A172 (cell line): ENCODE measurements at places on chromosomes 16 and 17.

GRCh38 chr17:48486557-48486956, 44.3 kb downstream of the HOXB1 start:
- peak; percentile 98 for DNase-seq

DNA sequence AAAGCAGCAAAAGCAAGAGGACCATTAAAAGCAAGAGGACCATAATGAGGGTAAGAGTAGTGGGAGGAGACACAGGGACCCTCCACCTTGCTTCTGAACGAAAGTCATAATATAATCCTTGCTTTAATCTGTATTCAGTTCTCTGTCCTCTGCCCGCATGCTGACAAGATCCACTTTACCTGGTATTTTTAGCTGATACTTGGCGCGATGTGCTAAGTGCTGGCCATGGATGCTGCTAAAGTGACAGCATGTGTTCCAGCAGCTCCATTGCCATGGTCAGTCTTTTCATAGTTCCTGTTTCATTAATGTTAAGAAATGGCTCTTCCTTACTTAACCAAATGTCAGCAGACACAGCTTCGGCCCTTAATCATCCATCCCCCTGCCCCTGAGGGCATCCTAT, 86.8 kb downstream of the CA10 start:
- DNase-seq, result no peak

- DNase-seq, result no peak
Measured at GRCh38 chr17:17027442-17028058, 14.7 kb upstream of the MPRIP start.

GRCh38 chr16:11329071-11329491, 16.2 kb upstream of the RMI2 start:
- peak; percentile 53 for DNase-seq

DNA sequence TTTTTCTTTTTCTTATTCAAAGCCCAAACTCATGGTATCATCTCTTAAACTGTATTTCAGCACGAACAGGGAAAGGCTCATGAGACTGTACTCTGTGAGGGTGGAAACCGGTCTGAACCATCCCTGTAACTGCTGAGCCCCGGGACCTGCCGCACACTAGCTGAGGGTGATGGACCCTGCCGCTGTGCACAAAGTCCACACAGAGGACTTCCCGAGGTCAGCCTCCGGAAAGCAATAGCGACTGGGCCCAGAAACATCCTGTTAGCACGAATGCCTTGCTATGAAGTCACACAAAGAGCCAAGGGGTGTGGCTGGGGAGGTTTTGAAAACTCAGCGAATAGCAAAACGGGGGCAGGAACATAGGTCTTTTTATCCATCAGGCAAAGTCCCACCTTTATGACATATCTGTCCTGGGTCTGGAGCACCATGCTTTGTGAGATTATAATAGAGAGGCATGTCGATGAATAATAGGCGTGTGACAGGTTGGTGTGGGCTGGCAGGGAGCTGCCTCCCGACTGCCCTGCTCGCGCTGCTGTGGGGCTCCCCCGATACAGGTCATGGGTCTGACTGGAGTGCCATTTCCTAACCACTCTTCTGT, 33.4 kb downstream of the CDK5R1 start:
- DNase-seq, result peak; percentile 64

- DNase-seq, result no peak
Measured at GRCh38 chr16:71217506-71217905, 13.0 kb downstream of the HYDIN start.

- DNase-seq, result no peak
Measured at GRCh38 chr17:35877345-35878029, 2.7 kb downstream of the CCL5 start.

GRCh38 chr16:10922328-10923145, 19.7 kb downstream of the DEXI start:
- peak; percentile 39 for DNase-seq

DNA sequence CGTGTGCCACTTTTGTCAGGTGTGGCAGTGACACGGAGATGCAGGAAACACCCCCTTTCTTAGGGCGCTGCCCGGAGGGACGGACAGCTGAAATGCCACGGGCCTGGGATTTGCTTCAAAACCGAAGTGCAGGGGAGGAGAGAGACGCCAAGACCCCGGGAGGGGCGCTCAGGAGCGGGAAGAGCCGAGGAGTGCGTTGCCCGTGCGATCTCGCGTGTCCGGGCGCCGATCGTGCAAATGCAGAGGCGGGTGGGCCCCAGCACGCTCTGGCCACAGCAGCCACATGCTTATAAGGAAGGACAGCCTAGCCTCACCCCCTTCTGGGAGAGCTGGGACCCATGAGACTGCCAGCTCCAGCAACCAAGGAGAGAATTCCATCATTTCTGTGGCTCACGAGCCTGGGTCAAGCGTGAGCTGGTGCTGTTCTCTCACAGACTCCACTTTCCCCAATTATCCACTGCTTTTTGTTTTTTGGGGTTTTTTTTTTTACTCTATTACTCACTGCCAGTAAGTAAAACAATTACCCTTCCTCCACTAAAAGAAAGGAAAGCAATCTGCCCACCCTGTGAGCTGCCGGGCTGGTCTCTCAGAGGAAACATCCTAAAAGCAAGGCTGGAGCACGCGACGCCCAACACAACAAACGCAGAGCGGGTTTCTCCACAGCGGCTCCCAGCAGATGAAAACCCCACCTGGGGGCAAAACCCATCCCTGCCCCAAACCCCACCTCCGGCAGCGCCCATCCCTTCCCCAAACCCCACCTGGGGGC, 27.2 kb upstream of the C16orf95 start:
- DNase-seq, result no peak

- DNase-seq, result no peak
Measured at GRCh38 chr16:20803561-20804214, 2.6 kb downstream of the ERI2 start.

- no peak for DNase-seq
Measured at GRCh38 chr17:1727876-1728630, 3.5 kb downstream of the WDR81 start.

GRCh38 chr17:55625521-55625920, 97.1 kb downstream of the TMEM100 start:
- no peak for DNase-seq

- DNase-seq, result no peak
Measured at GRCh38 chr16:52547834-52548215, 882 bp upstream of the TOX3 start.

GRCh38 chr17:42325026-42325425, 36.7 kb downstream of the STAT5A start:
- peak; percentile 98 for DNase-seq

DNA sequence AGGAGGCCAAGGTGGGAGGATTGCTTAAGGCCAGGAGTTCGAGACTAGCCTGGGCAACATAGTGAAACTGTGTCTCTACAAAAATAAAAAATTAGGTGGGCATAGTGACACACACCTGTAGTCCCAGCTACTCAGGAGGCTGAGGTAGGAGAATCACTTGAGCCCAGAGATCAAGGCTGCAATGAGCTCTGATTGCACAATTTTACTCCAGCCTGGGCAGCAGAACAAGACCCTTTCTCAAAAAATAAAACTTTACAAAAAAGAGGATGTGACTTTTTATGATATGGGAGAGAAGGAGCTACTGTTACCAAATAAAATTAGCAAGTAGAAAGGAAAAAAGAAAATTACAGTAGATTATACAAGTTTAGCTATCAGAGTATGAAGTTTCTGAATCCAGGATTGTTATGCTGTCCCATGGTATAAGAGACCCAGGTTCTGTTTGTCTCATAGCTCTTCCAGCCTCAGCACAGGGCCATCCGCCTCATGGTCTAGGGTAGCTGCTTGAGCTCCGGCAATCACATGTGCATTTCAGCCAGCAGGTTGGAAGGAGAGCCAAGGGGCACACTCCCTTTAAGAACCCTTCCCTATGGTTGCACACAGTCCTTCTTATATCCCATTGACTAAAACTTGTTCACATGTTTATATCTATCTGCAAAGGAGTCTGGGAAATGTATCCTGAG, 13.5 kb downstream of the EEF2K start:
- no peak for DNase-seq

DNA sequence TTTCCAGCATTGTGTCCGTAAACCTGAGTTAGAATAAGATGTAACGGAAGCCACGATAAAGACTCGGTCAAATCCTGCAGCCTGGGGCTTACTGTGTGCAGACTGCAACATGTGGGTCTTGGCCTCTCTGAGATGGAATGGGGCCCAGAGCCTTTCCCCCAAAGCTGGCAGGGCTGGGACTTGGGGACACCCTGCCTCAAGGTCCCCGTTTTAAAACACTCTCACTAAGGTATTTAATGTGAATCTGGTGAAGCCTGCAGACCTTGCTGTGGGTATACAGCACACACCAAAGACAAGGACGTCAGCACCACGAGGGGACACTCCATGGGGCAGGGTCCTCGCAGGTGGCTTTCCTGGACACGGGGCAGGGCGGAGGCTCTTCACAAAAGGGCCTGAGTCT, 2.1 kb downstream of the NDUFAF8 start:
- no peak for DNase-seq

GRCh38 chr17:48159232-48159631, 51.7 kb downstream of the SNX11 start:
- no peak for DNase-seq

GRCh38 chr16:27405546-27406451, 3.8 kb downstream of the IL21R start:
- no peak for DNase-seq

DNA sequence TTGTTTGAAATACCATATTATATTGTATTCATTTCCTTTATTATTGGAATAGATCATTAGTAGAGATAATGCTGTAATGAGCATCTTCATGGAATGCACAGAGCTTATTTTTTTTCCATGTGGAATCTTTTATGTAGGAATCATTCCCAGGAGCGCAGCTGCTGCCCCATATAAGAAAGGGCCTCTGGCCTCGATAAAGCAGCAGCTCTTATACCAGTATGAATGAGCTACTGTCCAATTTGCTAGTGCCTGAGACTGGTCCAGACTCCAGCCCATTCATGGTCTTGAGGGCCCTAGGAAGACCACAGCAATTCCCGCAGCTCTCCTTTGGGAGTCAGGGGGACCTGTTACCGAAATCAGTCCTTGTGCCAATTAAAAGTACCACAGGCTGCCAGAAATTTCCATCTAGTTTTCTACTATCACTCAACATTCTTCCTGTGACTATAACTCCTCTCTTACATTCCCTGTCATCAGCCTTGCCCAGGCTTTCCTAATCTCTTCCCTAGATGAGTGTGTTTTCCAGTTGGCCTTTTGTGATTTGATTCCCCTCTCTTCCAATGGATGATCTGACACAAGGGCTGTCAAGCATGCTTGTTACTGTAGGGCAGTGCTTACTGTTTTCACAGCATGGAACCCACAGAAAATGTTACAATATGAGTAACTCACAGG, 1.9 kb downstream of the ZNF843 start:
- no peak for DNase-seq

- DNase-seq, result peak; percentile 80
Measured at GRCh38 chr16:3112058-3112880, at the start of gene ZNF205. TSS of gene ZNF205 (plus strand) at chr16:3112586. CDS start at chr16:3113431, 845 bp downstream.

- no peak for DNase-seq
Measured at GRCh38 chr17:37532756-37533155, 43.1 kb downstream of the DUSP14 start.

GRCh38 chr17:76014925-76015261, 12.2 kb downstream of the EVPL start:
- DNase-seq, result no peak

GRCh38 chr16:11743308-11744074, 834 bp upstream of the TXNDC11 start:
- peak; percentile 34 for DNase-seq

DNA sequence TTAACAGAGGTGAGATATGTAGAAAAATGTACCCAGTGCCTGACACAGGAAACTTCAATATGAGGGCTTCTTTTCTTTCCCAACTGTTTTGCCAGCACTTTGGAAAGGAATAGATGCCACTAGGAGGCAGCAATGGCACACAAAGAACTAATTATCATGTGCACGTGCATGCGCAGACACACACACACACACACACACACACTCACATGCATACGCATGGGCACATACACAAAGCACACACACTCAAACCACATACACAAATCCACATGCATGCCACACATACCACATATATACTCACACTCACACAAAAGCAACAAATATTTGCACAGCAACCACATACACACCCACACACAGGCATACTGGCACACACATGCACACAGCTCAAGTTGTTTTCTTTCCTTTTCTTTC, 8.8 kb upstream of the CEP112 start:
- DNase-seq, result peak; percentile 74

DNA sequence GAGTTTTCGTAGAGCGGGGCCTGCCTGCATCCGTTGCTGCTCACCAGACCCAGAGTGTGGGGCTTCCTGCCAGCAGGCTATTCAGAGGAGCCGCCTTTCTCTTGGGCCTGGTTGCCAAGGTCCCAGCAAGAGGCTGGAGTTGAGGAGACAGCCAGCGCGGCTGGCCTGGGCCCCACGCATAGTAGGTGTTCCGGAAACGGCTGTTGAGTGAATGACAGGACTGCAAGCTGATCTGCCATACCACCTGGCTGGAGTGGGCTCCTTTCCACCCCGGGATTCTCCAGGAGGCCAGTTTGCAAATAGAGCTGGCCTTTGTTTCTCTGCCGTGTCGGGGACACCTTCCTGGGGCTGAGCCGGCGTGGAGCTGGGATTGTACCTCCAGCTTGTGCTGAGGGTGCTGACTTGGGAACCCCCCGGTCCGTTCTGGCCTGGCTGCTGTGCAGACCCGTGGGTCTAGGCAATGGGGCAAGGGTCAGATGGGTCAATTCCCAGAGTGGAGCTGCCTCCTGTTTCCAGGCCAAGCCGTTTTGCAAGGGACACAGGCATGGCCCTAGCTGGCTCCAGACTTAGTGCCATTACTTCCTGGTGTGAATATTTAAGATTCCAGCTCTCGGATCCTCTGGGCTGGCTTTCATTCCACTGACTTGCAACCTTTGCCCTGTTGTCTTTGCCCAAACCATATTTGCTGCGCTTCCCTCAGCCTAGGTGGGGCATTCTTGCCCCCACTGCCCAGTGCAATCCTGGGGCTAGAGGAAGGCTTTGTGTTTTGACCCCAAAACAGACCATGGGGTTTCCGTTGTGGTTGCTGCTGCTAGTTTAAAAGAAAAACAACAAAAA, 68.8 kb downstream of the CMIP start:
- no peak for DNase-seq

DNA sequence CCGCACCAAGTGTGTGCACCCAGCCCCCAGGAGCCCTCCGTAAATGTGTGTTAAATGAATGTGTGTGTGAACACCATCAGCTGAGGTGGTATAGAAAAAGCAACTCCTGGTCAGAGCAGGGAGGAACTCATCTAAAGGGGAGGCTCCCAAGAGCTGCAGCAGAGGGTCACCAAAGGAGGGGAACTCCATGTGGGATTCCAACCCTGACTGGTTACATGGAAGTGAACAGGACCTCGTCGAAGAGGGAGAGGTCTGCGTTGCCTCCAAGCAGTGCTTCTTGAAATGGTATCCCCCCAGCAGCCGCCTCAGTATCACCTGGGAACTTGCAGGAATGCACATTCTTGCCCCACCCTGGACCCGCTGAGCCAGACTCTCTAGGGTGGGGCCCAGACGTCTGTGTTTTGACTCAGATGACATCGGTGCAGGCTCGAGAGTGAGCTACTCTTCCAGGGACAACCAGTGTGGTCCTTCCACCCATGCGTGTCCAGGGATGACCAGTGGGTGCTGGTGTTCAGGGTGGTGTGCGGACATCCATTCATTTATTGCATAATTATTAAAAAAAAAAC, 30.8 kb downstream of the ADCY9 start:
- no peak for DNase-seq
